ENCODE measurements at places on chromosomes 5 and 9.

DNA sequence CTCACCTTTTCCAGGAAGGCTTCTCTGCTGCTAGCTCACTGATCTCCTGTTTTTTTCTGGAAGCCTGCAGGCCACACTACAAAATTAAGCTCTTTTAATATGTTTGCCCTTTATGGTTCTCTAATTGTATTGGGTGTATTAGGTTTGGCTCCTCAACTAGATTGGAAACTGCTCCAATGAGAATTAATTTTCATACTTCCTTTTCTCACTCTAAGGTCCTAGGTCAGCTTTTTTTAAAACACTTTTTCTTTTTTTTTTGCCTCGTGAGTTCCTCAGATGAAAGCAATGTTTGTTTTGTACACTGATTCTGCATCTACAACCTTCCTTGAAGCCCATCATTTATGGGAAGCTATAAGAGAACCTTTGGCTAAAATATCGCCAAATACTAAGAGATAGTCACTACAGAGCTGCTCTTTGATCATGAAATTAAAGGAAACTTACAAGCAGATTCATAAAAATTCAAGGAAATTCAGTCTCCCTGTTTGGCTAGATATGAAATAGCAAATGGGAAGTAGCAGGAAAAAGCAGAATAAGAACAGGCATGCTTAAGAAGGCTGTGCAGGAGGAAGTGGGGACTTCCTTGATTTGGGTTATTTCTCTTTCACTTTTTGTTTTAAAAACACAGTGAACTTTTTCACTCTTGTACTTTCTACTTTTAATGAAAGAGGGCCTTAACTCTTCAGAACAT lies 55.2 kb upstream of the FYB1 start:
- no peak for DNase-seq

DNA sequence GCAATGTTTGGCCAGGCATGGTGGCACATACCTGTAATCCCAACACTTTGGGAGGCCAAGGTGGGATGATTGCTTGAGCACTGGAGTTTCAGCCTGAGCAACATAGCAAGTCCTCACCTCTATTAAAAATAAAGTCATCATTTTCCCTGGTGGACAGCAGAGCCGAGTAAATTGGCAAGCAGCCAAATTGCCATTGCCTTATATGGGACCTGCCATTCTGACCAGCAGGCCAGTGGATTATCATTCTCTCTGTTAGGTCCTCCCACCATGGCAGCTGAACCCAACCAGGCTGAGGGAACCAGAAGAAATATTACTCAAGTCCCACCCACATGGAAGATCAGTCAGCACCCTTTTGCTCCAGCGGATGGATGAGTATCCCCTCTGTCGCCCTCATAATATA lies 1829.9 kb downstream of the EFNA5 start:
- no peak for DNase-seq

DNA sequence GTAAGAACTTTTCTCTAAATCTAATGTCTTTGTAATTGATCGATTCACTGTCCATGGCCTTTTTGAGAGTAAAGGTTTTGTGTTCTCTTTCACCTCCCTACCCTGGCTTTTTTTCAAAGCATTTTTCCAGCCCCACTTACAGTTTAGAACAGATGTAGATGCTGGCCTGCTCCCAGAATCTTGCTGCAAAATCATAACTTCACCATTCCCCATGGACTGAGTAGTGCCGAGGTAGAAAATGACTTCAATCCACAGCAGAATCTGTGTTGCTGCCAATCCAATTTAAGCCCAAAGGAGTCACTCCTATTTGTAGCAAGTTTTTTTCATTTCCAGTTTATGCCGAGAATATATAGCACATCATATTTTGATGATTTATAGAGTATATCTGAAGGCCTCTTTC lies 46.5 kb upstream of the CEMIP2 start:
- DNase-seq = no peak

- no peak for DNase-seq
Measured at GRCh38 chr5:18553269-18553668, 919.0 kb downstream of the TAF11L14 start.

GRCh38 chr5:159286420-159287035 lies 23.4 kb downstream of the UBLCP1 start:
- DNase-seq = peak; percentile 4

DNA sequence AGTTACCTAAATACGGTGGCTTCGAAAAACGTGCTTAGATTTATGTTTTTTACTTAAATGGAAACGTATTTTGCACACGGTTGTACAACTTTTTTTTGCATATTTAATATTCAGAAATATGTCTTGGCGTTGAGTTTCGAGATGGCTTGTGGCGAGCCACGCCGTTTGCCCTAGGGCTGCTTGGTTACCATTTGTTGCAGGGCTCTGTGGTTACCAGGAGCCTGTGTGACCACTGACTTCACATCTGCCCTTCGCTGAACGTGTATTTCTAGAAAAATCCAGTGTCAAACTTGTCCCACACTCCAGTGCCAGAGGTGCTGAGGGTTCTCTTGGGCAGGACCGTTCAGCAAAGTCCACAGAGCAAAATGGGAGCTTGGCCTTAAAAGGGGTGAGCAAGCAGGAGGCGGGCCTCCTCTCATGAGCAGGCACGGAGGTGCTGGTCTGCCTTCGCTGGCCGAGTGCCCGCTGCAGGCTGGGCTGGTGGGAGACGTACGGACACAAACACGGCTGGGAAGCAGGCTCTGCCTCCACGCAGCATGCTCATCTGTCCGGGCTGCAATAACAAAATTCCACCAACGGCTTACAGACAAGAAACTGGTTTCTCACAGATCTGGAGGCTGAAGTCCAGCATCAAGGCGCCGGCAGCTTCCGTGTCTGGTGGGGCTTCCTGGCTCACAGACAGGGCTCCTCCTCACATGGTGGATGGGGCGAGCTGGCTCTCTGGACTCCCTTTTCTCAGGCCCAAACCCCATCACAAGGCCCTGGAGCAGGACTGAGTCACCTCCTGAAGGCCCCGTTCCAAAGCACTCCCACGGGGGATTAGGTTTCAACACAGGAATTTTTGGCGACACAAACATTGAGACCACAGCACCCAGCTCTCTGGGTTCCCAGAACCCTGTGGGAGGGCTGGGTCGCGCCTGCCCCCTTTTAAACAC lies 5.4 kb downstream of the MRPL36 start:
- DNase-seq = no peak

DNA sequence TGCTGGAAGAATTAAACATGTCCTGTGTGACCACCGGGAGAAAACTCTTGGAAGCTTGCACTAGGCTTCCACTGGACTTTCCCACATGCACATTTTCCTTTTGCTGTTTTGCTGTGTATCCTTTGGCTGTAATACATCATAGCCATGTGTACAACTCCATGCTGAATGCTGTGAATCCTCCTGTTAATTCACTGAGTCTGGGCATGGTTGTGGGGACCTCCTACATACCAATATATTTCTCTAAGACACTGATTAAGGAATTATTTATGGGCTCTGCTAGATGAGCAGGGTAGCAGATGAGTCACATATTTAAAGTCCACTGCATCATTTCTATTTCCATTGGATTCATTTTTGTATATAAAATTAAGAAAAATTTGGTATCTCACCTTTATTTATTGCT lies 220.1 kb downstream of the CYLC2 start:
- no peak for DNase-seq

DNA sequence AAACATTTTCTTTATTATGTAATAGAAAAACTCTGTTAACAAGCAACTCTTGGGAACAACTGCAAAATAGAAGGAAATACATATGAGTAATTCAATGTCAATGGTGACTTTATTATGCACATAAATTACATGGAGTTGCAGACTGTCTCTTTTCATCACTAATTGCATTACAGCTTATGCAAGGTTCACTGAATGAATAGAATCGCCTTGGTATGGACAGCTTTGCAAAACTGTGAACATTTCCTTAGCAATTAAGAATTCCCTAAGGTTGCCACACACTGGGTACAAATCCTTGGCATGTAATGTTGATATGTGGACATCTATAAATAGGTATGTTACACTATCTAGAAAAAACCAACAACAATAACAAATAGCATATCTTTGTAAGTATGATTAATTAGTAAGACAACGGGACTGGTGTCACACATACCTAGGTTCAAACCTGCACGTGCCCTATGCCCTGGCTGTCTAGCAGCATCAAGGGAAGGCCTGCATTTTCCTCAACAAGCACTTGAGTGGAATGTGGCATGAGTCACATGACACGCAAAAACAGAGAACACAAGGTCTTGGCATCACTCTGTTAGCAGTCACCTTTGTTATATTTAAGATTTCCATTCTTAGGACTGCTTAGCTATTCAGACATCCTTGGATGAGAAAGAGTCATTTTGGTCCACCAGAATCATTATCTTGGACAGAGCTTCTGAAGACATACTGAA lies 263.9 kb downstream of the CTNND2 start:
- no peak for DNase-seq

DNA sequence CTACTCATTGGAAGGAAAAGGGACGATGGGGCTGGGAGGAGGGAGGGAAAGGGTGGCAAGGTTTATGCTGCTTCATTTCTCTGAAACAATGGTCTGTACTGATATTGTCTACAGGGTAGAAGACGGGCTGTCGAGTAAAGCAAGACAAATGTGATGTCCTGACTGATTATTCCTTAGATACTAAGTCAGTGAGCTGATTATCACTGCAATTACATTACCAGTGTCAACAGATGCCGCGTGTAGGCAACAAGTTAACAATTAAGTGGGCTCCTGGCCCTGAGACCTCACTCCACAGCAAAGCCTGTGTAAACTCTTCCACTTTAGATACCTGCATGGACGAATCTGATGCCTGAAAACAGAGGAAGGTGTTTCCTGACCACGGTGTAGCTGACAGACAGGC lies 602.8 kb downstream of the IRX1 start:
- DNase-seq = no peak

- DNase-seq = no peak
Measured at GRCh38 chr5:161286066-161286655, 260.4 kb downstream of the GABRB2 start.

Measured in NCI-H1417 (cell line).